Activated B cell treated with CpG ODN at 0.5 μM for 24 hours (primary cell): ENCODE measurements at places on chromosomes 5 and 9.

DNA sequence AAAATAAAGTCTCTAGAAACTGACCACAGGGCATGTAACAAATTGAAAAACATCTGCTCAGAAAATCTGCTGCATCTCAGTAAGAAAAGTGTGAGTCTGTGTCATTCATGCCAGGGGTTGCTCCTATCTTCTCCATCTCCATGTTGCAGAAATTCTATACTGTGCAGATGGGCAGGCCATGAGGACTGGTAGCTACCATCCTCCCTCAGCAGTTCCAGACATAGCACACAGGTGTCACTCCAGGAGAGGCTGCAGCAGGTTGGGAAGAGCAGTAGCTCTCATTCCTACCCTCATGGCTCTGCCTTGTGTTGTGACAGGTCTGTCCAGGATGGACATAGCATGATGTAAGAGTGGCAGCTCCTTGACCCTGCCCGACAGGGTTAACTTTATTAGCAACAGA lies 173.4 kb downstream of the NDUFS4 start:
- no peak for DNase-seq

DNA sequence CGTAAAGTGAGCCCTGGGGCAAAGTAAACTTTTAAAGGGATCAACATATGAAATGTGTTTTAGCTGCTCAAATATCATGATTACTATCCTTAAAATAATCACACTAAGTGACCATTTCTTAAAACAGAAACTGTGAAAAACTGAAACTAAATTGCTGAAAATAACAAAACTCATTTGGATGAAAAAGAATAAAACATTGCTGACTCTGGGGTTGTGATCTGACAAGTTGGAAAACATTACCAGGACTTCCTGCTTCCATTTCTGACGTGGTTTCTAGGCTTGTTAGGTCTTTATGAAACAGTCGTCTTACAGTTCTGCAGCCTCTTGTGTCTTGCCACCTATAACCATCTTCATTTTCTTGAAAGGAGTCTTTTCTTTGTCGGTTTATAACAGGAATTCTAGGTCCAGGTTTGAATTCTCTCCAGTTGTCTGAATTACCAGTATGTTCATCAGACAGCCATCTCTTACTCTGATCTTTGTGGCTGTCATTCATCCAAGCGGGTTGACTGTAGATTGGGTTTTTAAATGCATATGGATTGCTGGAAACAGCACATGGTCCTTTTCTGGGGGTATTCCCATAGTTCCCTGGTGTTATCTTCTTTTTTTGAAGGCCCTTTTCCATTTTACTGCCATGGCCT lies 1.7 kb downstream of the TUT7 start:
- DNase-seq: no peak

DNA sequence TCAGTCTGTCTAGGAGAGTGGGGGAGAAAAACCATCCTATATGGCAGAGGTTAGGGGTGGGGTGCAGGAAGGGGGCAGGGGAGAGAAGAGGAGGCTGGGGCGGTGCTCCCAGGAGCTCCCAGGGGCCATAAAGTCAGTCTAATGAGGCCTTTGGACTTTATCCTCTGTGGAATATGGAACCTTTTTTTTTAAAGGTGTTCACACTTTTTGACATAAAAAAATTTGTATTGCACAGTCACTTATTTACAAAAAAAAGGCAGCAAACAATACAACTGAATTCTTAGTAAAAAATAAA lies 51.9 kb upstream of the SYNPO start:
- DNase-seq: no peak

- DNase-seq: no peak
Measured at GRCh38 chr5:52269859-52270258, 517.9 kb upstream of the ITGA1 start.

GRCh38 chr5:78326930-78327329 lies 32.4 kb upstream of the AP3B1 start:
- DNase-seq: no peak

- peak; percentile 21 for DNase-seq
Measured at GRCh38 chr9:98191671-98192502, 550 bp downstream of the CORO2A start.

DNA sequence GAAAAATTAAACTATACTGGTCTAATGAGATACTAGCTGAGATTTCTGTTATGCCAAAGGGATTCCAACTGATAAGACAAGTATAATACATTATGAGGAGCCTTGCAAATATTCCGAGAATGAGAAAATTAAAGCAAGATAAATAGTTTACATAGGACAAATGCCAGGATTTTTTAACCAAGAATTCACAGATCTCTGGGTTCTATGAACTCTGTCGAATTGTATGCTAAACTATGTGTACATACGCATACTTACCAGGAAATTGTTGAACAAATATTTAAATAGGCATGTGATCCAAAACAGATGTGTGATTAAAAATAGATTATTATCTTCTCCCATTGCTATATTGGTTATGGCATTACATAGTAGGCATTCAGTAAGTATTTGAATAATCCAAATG lies 616.6 kb downstream of the GABRG2 start:
- DNase-seq: no peak

- no peak for DNase-seq
Measured at GRCh38 chr5:169629847-169630548, 7.1 kb upstream of the DOCK2 start.

DNA sequence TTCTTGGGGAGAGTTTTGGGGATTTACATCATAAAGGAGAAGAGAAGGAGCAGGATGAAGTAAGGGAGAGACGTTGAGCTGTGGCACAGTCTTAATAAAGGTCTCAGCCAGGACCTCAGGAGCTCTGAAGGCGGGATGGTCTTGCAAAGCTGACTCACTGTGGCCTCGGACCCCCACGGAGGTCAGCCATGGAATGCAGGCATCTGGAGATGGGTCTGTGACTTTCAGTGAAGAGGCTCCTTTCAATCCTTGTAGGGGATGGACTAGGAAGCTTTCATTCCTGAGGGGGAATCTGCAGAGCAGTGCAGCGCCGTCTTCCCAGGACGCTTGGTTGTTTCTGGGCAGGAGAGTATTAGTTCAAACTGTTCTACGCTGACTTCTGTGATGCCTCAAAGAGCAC lies 65.7 kb upstream of the BASP1 start:
- no peak for DNase-seq

DNA sequence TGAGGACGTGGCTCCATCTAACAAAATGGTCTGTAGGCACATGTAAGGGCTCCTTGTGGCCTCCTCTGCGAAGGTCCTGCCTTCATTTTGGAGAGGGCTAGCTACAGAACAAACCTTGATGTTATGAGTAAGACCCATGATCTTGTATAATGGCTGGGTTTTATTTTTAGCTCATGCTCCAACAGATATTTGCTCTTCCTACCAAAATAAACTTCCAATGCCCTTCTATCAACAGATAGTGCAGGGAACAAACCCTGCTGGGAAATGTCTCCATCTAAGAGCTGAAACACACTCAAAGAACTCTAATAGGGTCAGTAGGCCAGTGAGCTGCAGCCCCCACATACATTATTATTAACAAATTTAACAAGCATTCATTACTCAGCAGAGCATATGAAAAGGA lies 189.5 kb downstream of the LURAP1L start:
- DNase-seq: no peak

GRCh38 chr5:113514289-113514635 lies 768 bp downstream of the YTHDC2 start:
- no peak for DNase-seq

DNA sequence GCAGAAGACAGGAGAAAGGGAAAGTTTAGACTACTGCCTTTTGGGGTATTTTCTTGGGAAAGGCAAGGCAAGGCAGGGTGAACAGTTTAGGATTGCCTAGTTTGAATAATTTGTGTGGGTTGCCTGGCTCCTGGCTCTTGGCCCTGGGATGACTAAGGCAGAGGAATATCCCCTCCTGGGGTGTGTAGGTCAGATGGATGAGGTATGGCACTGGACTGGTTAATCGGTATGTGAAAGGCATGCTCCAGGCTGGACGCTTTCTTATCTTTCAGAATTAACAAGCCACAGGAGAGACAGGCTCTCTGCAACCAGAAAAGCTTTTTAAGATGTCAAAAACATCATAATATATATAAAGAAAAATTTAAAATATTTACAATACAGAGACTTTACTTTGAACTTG lies 58.6 kb downstream of the STARD4 start:
- no peak for DNase-seq

DNA sequence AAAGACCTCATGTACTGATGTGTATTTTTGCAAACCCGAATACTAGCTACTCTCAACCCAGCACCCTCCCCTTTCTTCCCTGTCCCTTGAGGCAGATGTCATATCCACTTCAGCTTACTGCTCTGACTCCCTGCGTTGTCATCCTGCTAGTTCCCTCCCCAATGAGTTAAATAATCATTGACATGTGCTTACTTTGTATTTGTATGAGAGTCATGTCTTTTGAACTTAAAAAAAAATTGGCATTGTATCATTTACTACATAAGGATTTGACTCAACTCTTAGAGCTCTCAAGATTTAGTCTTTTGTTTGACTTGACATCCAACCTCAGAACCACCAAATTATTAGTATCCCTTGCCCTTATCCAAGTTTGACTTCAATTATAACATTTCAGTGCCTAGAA lies 219.7 kb upstream of the TUT7 start:
- no peak for DNase-seq

- DNase-seq: no peak
Measured at GRCh38 chr9:95344735-95345325, 27.3 kb upstream of the FANCC start.
